ENCODE measurements at places on chromosomes 2 and 18. TPM values are rescaled to one million over a fixed set of nuclear protein-coding genes. Genes with fewer than 3 reads are reported as not detected.

ACMSD gene
- polyA plus RNA-seq, result not detected

DNA sequence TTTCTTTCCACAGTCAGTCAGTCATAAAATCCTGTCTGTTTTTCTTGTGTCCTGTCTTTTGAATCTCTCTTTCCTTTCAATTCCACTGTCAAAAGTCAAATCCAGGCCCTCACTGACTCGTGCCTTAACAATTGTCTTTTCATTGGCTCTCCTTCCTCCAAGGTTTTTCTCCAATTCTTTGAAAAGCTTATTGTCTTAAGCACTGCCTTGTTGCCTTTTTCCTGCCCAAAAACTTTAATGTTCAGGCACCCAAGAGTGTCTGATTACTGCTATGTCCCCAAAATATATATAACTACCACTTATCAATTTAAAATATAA, 13.9 kb upstream of the SULT1C4 start:
- no peak for DNase-seq

DNA sequence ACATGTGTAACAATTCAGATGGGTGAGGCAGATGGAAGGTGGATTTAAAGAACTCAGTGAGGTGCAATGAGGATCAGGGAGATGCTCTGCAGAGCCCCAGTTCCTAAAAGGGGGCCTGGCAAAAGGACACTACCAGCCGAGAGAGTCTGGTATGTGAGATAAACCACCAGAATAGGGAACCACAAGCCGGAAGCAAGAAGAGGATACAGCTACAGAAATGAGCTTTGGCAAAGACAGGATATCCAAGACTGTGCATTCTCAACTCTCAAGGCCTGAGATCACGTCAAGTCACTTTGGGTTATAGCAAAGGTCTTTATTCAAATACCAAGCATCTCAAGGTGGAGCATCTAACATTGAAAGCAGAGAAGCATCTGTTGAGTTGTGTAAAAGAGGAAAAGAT, 293.5 kb downstream of the ARHGAP15 start:
- DNase-seq, result no peak

MTLN gene
- 107 TPM for polyA plus RNA-seq

DNA sequence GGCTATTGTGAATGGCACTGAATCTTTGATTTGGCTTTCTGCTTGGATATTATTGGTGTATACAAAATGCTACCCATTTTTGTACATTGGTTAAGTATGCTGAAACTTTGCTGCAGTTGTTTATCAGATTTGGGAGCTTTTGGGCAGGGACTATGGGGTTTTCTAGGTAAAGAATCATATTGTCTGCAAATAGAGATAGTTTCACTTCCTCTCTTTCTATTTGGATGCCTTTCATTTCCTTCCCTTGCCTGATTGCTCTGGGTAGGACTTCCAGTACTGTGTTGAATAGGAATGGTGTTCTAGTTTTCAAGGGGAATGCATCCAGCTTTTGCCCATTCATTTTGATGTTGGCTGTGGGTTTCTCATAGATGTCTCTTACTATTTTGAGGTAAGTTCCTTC, 489.1 kb upstream of the LRATD1 start:
- no peak for DNase-seq

DNA sequence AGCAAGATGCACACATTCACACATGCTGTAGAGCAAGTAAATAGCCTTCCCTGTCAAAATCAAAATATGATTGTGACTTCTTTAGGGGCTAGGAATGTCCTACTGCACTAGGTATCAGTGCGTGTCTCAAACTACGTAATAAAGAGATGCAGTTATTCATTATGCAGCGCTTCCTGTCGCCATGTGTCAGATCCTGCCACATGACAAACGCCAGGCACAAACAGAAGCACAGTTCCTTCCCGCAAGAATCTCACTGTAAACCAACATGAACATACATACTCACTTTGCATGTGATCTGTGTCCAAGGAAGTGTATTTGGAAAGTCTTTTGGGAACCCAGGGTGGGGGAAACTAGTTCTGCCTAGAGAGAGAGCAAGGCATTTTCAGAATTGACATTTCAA, 599.9 kb downstream of the RNF144A start:
- no peak for DNase-seq

DNA sequence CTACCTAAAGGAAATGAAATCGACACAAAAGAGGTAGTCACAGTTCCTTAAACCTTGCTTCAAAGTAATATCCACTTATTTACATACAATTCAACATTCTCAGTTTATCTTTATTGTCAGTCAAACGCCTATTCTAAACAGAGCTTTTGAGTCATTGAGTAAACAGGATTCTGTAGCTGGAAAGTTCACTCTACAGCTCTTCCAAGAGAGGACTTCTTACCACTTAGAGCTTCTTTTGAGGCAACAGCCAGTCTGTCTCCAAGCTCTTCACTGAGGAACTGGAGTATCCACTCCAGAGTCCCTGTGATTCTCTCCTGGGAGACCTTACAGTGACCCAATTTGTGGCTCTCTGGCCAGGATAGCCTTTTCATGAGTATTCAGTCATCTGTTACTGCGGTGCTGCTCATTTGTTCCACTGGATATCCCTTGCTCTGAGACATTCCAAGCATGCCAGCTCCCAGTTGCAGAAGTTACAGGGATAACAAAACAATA, 210.9 kb upstream of the OSR1 start:
- peak; percentile 61 for DNase-seq

- no peak for DNase-seq
Observed at GRCh38 chr18:77136076-77136718, 3.6 kb upstream of the MBP start.

IL1RN gene
- 0.13 TPM for polyA plus RNA-seq

All from A549 (cell line).